Retina (tissue), 1 donor: ENCODE measurements at places on chromosomes 3 and 15.
A peak's percentile ranks its signal among the peaks of the same experiment; 100 is the strongest.

DNA sequence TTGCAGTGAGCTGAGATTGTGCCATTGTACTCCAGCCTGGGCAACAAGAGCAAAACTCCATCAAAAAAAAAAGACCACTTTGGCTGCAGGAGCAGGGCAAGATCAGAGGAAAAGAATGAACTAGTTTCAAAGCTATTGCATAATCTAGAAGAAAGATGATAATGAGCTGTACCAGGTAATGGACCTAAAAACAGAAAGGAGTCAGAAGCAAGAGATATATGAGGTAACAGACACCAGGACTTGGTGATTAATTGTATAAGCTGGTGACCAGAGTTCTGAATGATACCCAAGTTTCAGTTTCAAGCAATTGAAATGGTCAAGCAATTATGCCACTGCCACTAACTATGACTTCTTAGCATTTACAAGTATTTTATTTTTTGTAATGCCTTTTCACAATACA lies 2.9 kb downstream of the POLQ start:
- no peak for DNase-seq

DNA sequence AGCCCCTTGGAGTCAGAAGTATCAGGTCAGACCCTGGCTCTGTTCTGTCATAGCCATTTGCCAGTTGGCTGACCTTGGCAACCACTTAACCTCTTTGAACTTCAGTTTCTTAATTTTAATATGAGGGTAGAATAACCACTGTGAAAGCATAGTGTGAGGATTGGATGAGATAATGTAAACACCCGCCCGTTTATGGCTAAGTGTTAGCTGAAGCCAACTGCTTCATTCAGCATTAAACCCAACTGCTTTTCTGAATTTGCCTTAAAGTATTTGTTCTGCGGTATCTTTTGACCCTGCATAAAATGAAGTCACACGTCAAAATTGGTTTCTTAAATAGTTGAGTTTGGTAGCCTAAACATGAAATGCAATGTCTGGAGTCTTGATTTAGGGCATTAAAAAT lies 121.5 kb upstream of the ABHD17C start:
- no peak for DNase-seq

GRCh38 chr15:49279521-49280456 lies 109.7 kb downstream of the GALK2 start:
- DNase-seq, result no peak

GRCh38 chr3:131142580-131142979 lies 115.9 kb downstream of the NEK11 start:
- no peak for DNase-seq

DNA sequence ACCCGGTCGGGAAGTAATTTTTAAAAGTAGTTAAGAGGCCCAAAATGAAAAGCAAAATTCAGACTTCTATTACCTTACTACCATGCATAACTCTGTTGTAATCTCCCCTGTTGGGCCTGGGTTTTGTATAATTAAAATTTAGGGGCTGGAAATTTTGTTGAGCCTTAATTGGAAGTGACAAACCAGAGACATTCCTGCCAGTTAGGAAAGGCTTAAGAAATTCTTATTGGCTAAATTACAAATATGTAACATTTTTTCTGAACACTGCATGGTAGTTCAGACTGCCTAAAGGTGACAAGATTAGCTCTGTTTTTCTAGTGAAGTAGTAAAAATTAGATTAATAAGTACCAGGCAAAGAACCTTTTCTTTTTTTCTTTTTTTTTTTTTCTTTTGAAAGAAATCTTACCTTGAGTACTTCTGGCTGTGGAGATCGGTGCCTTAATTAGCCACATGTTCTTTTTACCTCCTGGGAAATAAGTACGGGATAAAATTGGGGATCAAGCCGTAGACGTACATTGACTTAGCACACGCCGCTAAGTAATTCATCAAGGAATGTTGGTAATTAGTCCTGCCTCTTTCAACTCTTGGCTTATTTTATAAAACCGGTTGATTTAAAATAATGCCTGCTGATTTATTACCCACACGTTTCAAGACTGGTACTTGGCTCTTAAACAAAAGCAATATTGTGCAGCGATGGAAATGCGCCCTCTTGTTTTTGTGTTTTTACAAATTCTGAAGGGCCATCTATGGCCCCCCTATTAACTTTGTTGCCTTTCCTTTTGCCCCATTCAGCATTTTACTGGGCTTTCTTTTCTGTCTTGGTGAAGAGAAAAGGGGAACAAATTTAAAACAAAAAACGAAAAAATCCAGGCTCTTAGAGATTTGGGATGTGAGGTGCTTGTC lies 111.2 kb upstream of the SAMMSON start:
- DNase-seq, result peak; percentile 71

DNA sequence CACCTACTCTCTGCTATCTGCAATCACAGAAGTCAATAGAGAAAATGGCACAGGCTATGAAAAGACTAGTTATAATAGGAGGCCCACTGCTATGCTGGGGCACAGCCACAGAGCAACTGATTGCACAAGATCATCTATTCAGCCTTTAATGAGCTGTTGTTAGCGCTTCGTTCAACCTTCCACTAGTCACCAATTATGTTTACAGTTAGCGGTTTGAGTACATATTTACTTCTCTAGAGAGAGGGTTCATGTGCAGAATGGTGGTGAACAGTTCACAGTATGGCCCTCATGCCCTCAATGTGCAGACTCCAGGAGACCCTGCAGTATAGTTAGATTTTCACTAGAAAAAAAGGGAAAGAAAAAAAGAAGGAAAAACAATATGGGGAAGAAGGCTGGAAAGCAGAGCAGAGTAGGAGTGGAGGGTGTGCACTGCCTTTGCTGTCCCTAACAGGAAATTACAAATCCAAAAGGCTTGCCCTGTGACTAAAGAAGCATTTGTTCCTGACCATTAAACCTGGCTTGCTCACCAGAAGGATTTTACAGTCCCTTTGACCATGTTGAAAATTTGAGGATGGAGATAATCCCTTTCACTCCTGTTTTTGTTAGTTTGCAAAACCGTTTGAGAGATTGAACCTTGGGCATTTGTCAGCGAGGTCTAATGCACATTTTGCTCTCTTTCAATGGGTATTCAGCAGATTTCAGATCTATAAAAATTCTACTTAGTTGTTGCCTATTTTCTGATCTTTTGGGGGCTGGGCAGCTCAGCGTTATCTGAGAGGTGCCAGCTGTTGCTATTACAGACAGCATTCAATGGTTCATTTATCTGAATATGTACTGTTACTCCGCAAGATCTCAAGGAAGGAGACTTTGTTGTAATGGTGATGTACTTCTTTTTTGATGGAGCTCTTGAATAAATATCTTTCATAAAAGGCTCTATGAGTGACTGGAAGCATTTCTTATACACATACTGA lies 296.1 kb downstream of the LSAMP start:
- DNase-seq, result peak; percentile 32

- DNase-seq, result no peak
Measured at GRCh38 chr3:196554205-196554604, 14.1 kb downstream of the WDR53 start.

DNA sequence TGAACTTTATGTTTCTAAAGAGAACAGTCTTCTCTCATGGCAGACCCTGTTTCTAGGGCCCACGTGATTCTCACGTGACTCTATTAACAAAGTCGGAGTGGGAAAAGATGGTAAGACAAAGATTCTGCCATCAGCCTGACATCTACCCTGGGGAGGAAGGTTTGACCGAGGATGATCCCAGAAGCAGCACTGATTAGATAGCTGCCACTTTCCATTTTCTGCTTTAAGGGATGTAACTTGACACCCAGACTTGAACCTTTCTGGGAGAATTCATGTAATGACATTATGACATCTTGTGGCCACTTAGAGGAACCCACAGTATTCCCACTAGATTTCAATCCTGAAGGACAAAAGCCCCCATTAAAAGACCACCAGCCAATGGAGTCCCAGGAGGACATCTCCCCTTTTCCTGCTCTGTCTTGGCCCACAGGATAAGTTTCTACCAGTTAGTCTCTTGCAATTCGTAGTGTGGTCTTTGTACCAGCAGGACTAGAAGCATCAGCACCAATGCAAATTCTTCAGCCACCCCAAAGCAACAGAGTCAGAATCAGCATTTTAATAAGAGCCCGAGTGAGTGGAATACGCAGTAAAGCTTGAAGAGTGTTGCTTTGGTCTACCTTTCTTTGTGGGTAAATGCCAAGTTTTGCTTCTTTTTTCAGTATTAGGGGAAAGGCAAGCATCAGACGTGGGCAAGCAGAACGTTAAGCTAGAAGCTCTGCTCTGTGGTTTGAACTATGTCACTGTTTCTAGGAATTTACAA lies 480.5 kb upstream of the PROK2 start:
- DNase-seq, result peak; percentile 43

- peak; percentile 56 for DNase-seq
Measured at GRCh38 chr15:78617516-78617915, 3.3 kb downstream of the CHRNA3 start.

DNA sequence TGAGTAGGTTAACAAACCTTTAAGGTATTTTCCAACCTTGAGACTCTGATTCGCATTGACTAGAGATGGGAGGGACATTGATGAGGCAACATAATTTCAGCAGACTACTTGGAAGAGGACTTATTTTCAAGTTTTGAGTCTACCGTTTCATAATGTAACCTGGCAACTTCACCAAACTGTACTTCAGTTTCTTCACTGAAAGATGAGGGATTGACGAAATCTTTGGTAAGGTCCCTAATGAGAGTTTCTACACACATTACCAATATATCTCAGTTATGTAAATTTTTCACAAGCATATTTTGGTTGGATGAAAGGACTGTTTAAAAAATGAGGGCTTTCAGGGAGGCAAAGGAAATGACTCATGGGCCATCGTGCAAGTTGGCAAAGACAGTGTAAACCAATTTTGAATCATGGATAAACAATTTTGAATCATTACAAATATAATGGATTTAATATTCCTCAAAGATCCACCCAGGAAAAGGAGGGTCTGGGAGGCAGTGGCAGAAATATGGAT lies 28.7 kb upstream of the SEMA6D start:
- no peak for DNase-seq

GRCh38 chr3:120561251-120562045 lies 34.7 kb upstream of the NDUFB4 start:
- DNase-seq, result peak; percentile 77

- DNase-seq, result no peak
Measured at GRCh38 chr3:173538410-173538809, 140.9 kb downstream of the NLGN1 start.

GRCh38 chr15:41231422-41232226 lies 556 bp downstream of the CHP1 start:
- DNase-seq, result no peak

GRCh38 chr15:20659265-20659664 lies 117.7 kb upstream of the GOLGA6L6 start:
- DNase-seq, result no peak

DNA sequence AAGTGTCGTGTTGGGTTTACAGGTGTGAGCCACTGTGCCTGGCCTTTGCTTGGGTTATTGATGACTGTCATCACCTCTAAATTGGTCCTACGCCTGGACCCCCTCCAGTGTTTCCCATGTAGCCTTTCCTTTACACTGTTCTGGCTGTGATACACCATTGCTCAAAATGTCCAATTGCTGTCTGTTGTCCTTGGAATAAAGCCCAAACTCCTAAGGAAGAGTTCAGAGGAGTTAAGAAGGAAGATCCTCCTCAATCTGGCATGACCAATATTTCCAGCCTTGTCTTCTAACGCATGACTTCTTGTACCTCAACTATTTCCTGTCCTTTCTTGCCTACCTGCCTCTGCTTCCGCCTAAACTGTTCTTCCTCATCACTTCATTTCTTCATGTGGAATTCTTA lies 113.1 kb downstream of the POLR2M start:
- no peak for DNase-seq

DNA sequence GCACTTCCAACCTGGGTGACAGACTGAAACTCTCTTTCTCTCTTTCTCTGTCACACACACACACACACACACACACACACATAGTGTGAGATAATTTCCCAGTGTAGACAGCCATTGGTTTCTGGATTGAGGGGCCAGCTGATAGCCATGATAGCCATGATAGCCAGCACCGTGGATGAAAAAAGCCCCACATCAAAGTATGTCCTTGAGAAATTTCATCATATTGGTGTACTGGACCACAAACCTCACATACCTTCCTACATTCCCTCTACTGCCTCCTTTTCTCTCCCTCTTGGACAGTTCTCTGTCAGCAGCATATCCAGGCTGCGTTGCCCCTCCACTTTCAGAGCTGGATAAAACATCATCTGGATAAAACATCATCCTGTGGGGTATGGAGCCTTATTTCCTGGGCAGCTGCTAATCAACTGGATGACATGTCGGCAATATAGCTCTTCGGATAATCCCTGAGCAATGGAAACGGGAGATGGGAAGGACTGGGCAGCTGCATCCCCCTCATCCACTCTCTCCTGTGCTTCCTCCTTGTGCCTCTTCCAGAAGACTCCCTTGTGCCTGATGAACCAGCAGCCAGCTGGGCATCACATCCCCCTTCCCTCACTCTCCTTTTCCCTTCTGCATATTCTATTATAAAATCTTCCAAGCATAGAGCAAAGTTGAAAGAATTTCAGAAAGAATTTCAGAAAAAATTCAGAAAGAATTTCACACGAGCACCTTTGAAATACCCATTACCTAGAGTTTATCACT lies 39.3 kb downstream of the GRK7 start:
- DNase-seq, result no peak
